ENCODE measurements at places on chromosomes 16 and 17.

- DNase-seq: no peak
Measured at GRCh38 chr16:67277294-67277998, 1.9 kb upstream of the PLEKHG4 start.

DNA sequence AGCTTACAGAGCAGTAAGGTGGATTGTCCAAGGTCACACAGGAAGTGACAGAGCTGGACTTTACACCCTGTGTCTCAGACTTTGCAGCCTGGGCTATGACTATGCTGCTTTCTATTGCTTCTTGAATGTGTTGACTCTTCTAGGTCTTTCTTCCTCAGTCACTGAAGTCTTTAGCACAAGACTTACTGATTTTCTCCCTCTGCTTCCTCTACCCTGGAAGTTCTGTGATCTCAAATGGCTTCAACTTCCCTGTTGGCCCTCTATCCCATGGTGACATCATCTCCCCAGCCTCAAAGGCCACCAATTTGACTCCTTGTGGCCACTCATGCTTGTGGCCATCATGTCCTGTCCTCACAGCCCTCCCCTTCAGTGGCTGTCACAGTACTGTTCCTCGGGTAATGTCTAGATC, 181.3 kb downstream of the HS3ST3A1 start:
- DNase-seq: no peak

DNA sequence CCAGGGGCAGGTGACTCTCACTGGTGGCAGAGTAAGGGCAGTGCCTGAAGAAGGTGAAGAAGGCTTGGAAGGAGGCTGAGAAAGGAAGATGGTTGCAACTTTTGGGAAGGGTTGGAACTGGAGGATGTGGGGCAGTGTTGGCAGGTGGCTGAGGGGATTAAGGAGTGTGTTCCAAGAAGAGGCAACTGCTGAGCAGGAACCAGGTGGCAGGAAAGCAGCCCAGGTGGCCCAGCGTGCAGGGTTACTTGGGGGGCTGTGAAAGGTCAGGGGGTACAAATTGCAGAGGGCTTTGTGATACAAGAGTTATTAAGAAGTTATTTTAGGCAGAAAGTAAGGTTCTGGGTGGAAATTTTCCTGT, 28.6 kb downstream of the WSCD1 start:
- no peak for DNase-seq

GRCh38 chr16:62954144-62955032, 918.1 kb upstream of the CDH8 start:
- DNase-seq: no peak

DNA sequence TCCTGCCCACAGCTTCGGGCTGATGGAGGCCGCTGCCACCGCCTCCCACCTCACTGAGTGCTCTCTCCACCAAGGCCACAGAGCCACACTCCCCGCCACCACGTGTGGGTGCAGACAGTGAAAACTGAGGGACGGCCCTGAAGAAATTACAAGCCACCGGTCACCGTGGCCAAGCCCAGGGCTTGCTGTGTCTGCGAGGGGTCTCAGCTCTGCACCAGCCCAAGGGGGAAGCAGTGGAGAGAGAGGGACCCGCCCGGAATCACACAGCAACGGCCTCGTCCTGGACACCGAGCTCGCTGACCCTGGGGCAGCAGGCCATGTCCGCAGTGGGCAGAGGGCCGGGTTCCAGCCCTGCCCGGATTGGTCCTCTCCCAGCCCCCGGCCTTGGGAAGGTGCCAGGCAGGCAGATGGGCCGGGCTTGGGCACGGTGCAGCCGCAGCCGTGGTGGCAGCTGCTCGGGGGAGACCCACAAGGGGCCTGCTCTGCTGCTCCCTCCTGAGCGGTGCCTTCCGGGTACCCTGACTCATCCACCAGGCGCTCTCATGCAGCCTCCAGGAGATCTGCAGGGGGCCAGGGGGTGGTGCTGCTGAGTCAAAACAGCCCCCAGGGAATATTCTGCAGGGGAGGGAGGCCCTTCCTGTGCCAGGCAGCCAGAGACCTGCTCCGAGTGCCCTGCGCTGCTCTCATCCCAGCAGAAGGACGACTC, 52.0 kb downstream of the CBFA2T3 start:
- no peak for DNase-seq

- DNase-seq: no peak
Measured at GRCh38 chr17:40122999-40123810, 1.4 kb downstream of the MSL1 start.

DNA sequence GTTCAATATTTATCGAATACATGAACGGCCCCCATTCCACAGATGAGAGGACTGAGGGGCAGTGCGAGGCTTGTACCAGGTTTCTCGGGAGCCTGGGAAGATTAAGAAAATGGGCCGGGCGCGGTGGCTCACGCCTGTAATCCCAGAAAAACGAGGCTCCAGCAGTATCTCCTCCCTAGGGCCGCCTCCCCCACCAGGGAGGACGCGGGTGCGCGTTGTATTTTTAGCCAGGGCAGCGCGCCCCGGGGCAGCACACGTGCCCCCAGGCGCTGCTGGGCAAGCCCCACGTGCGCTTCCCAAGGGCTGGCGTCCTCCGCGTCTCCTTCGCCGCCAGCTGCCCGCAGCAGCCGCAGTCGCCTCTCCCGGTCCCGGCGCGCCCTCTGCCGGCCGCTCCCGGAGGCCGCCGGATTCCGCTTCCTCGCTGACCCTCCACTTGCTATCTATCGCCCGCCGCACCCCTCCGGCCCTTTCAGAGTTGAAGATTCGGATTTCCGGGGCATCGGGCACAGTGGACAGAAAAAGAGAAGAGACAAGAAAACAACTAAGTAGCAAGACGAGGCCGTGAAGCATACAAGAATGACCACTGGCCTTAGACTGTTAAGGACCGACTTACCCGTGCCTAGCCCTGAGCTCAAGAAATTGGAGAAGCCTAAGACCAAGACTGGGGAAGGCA, 1.9 kb upstream of the YBX2 start:
- DNase-seq: peak; percentile 53

DNA sequence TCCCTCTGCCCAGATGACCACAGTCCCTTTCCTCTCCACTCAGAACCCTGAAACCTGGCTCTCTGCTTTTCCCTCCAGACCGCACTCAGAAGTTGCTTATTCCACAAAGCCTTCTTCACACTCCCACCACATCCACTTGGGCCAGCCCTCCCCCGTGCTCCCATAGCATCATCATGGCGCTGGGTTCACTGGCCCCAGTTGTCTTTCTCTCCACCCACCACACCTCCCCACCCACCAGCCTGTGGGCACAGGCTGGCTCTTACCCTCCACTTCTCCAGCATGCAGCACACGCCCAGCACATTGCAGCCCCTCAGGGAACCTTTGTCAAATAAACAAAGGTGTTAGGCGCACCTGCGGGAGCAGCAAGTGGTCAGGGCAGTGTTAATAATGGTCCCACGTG, 130.0 kb downstream of the KATNIP start:
- no peak for DNase-seq

All from activated CD4-positive, alpha-beta T cell treated with anti-CD3 and anti-CD28 coated beads for 24 hours (primary cell).